ENCODE measurements at places on chromosomes 11 and 22.

GRCh38 chr11:69411257-69411924 lies 70.1 kb upstream of the LINC01488 start:
- DNase-seq = no peak

- DNase-seq = no peak
Observed at GRCh38 chr11:71342116-71342515, 89.7 kb upstream of the SHANK2 start.

DNA sequence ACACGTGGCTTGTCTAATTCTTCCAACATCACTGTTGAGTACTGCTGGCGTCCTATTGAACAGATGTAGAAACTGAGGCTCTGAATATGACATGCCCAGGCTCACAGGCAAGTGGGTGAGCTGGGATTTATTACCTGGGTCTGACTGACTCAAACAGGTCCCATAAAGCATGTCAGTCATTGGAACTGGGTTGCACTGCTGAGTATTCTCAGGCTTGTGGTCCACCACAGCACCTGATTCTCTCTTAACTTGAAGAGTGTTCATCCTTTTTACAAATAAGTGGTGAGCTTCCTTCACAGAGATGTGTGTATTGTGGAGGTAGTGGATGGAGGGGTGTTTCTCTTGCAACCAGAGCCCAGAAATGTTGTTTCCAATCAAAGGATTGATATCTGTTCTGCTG lies 44.5 kb downstream of the SC5D start:
- no peak for DNase-seq

DNA sequence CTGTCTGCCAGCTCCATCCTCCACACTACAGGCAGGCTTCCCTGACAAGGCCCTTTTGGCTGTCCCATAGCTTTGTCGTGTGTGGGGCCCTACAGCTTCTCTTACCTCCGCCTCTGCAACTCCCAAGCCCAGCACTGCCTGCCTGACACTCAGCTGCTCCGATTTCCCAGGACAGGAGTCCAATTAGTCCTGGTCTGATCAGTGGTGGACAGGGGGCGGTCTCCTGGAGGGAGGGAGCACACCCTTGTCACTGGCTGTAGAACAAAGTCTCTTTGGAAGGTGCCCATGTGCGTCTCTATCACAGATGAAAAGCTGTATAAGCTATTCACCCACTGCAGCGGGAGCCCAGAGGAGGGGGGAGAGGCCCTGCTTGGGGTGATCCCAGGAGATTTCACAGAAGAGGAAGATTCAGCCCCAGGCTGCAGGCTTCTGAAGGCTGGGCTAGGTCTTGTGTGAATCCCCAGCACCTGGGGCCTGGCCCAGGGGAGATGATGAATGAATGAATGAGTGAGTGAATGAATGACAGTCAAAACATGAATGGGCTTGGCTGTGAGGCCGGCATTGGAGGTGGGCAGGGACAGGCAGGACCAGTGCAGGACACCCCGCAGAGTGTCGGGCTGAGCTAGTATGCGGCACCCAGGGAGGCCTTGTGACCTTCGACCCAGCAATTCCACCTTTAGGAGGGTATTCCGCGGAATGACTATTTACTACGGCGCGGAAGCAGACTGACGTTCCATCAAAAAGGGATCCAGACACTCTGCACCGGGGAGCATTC lies 142.4 kb downstream of the CACNA1I start:
- no peak for DNase-seq

DNA sequence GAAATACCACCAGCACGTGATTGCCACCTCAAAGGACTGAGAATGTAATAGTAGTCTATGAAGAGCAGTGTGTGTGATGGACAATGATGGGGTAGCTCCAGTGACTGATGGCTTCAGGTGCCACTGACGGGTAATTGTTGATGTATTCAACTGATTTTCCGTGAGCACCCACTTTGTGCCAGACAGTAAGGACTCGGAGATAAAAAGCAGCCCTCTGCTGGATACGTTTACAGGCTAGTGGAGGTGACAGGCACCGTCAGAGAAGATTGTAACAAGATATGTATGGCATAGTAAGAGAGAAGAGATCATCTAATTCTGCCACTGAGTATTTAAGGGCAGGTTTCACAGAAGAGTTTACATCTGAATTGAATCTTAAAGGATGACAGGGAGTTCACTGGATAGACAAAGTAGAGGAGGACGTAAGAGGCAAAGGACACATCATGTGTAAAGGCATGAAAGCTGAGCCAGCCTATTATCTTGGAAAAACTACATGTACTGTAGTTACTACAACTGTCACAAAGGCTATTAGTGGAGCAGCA lies 1.1 kb upstream of the ENTHD1 start:
- no peak for DNase-seq

DNA sequence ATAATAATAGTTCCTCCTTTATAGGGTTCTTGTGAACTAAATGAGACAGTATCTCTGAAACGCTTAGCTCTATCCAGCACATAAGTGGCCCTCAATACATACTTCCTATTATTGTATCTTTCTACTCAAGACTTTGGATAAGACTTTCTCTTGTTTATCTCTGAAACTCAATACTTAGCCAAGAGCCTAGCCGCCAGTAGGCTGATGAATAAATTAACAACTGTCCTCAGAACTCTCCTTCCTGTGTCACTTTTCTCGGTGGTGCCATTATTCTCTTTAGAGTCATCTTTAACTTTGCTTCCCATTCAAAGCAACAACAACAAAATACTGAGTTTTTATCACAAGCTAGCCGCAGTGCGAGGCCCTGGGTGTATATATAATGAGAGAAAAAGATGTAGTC lies 86.9 kb downstream of the FAM83F start:
- no peak for DNase-seq

- DNase-seq = no peak
Observed at GRCh38 chr11:88370782-88371181, 33.2 kb upstream of the CTSC start.

GRCh38 chr11:9772218-9772617 lies 108.3 kb downstream of the SWAP70 start:
- no peak for DNase-seq

DNA sequence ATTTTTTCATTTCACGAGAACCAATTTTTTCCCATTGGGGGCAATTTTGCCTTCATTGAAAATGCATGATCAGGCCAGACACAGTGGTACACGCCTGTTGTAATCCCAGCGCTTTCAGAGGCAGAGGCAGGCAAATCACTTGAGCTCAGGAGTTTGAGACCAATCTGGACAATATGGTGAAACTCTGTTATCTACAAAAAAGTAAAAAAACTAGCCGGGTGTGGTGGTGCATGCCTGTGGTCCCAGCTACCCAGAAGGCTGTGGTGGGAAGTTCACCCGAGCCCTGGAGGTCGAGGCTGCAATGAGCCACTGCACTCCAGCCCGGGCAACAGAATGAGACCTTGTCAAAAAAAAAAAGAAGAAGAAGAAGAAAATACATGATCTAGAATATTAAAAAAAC lies 19.2 kb upstream of the UPK3A start:
- no peak for DNase-seq

DNA sequence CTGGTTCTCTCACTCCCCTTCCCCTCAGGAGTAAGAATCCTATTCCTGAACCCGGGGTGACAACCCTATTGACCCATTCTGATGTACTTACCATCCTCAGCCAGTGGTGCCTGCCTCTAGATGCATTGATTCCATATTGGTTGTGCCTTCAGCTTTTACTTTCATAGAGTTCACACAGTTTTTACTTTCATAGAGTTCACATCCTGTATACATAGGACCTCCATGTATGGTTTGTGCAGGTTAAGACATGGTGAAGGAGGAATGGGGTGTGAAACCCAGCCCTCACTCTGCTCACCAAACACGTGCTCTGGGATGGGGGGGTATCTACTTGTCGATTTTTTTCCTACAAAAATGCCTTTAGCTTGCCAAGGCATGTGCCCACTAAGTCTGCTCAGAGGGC lies 105.6 kb upstream of the TBCEL start:
- no peak for DNase-seq

GRCh38 chr11:72265951-72266350 lies 22.0 kb upstream of the PHOX2A start:
- DNase-seq = no peak

DNA sequence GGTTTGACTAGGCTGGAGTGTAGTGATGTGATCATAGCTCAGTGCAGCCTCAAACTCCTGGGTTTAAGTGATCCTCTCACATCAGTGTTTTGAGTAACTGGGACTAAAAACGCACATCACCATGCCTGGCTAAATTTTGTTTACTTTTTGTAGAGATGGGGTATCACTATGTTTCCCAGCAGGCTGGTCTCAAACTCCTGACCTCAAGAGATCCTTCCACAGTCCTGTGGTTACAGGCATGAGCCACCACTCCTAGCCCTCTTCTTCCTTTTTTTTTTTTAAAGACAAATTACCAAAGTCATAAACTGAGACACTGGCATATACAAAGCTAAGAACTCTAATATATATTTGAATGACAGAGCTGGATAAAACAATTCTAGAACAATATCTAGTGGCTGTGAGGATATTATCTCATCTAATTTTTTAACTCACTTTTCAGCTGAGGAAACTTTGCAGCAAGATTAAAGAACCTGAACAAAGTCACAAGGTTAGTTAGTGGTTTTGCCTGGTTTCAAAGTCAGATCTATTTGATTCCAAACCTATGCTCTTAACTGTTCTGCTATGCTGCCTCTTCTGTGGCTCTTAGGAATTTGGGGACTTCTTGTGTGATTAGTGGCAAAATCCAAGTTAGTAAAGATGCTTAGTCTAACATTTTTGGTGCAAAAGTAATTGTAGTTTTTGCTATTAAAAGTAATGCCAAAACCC lies 95.3 kb upstream of the RAG2 start:
- no peak for DNase-seq

DNA sequence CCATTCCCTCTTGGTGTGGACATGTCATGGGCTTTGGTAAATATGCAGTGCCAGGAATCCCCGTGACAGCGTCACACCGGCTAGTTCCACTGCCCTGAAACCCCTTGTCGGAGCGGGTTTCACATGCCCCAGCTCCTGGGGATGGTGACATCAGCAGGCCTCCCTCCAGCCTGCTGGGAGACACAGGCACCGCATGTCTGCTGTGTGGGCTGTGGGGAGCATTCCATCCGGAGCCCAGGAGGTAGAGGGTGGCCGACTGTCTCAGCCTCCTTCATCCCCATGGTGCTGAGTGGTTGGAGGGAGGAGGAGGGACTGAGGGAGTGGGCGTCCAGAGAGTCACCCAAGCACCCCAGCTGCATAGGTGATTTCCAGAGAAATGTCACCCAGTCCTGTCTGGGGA lies 1161.1 kb downstream of the BRD1 start:
- no peak for DNase-seq

- DNase-seq = no peak
Observed at GRCh38 chr11:6818967-6819366, 19.5 kb upstream of the OR6A2 start.

DNA sequence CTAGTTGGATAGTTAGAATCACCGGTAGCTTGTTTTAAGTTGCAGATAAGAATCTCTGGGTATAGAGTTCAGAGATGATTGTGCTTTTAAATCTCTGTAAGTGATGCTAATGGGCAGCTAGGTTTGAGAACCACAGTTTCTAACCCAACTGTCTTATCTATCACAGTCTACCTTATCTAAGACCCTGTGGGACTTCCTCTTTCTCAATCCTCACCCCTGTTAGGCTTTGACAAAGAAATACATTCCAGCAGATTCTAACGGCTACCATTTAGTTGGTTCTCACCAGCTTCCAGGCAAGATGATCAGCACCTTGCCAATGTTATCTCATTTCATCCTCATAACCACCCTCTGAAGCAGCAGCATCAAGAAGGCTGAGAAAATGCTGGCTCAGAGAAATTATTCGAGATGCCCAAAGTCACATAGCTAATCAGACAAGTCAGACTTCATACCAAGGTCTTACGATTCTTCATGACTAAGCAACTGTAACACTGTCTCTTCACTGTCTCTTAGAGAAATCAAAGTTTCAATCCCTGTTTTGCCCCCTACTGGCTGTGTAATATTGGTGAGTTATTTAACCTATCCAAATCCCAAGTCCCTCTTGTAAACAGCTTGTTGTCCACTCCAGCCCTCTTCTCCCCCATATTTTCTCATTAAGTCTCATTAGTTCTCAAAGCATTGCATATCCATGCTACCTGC lies 192.4 kb upstream of the API5 start:
- DNase-seq = no peak

- DNase-seq = no peak
Observed at GRCh38 chr11:86954269-86955110, 705 bp downstream of the FZD4 start.

DNA sequence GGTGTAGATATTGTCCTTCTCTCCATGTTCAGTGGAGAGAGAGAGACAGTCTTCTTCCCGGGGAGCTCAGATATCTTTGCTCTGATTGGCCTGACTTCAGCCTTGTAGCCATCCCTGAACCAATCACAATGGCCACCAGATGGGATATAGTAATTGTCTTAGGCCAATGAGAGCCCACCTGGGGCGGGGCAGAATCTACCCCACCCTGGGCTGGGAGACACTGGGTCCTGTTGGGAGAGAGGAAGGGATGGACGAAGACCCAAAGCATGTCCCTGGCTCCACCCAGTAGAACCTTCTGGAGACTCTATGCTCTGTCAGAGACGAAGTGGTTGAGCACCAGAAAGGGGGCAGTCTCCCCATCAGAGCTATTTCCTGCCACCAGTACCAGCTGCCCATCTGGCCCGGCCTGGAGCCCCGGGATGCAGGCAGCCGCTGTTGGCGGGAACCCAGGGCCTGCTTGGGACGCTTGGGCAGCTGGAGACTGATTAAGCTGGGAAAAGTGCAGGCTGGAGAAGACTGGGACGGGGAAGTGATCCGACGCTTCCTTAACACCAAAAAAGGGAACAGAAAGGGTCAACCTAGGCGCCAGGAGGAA lies 31.6 kb upstream of the CBX7 start:
- DNase-seq = no peak
